ENCODE measurements at places on chromosomes 5 and 9.

DNA sequence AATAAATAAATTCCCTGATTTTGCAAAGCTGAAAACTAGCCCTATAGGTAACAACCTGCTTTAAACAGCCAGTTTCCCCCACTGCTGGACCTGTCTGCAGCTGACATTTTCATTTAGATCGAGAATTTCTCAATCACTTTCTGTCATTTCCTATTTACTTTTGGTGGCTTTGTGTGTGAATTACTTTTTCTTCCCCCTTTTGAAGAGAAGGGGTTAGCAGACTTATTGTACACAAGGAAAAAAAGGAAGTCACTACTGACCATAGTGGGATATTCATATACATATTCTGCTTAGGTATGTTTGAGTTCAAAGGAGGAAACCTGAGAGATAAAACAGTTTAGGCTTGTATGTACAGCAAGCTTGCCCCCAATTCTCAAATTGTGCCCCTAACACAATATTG is 27.0 kb upstream of the IFNB1 start:
- DNase-seq = no peak

DNA sequence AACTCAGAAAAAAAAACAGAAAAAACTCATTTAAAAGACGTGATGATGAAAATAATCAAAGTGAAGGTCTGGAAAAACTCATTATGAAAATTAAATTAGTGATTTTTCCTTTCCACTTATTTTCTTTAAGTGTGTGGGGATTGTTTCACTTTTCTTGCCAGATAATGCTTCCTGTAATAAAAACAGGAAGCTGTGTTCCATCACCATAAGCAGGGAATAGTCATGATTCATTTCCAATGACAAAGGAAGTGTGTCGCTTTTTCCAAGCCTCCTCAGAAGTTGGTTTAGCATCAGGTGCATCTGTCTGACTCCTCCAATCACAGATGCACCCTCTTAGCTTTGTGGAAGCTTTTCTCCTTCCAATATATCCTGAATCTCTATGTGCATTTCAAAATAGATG is 2068.7 kb downstream of the MAT2B start:
- no peak for DNase-seq

- DNase-seq = no peak
These were observed 18.3 kb upstream of the IL13 start for GRCh38 chr5:132639706-132640130.

- DNase-seq = no peak
These were observed 17.4 kb upstream of the CD180 start for GRCh38 chr5:67214036-67214435.

- no peak for DNase-seq
These were observed 341.4 kb downstream of the RAB3C start for GRCh38 chr5:58924306-58924705.

- DNase-seq = no peak
These were observed 316.1 kb downstream of the GADD45G start for GRCh38 chr9:89920951-89921350.

DNA sequence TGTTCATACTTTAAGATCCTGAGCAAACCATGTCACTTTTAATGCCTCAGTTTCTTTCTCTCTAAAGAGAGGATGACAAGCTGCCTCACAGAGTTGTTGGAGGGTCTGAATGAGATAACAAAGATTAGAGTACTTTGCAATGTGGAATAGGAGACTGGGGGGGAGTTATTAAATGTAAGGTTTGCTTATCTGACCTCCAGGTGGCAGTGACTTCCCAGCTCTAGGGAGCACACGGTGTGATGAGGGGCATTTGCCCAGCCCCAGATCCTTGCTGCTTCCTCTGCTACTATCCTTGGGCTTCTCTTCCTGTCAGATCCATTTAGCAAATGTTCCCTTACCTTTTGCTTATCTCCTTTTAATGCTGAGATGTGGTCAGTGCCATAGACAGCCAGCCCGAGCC is 30.7 kb downstream of the ENHO start:
- DNase-seq = no peak

Data from iPS DF 19.7 (cell line).